ENCODE measurements at places on chromosomes 2 and 18. TPM values are rescaled to one million over a fixed set of nuclear protein-coding genes. Genes with fewer than 3 reads are reported as not detected.

OTOF gene
- total RNA-seq, result 14.4 TPM

STPG4 gene
- total RNA-seq, result 0.22 TPM

GPR45 gene
- not detected for total RNA-seq

FAM161A gene
- 2.5 TPM for total RNA-seq

LYPD6B gene
- total RNA-seq, result not detected

PROC gene
- not detected for total RNA-seq

DHRS9 gene
- total RNA-seq, result 0.12 TPM

INHA gene
- total RNA-seq, result not detected

STEAP3 gene
- total RNA-seq, result 0.05 TPM

PLA2R1 gene
- total RNA-seq, result not detected

HADHB gene
- total RNA-seq, result 71.8 TPM

CD8B2 gene
- total RNA-seq, result 0.15 TPM

LINC00305 gene
- total RNA-seq, result not detected

BCL11A gene
- total RNA-seq, result not detected

ADCYAP1 gene
- total RNA-seq, result not detected

GCG gene
- total RNA-seq, result not detected

ITGB6 gene
- not detected for total RNA-seq

ASTL gene
- 1.1 TPM for total RNA-seq
